HFF-Myc (cell line): ENCODE measurements at places on chromosomes 13 and 19.
A peak's percentile ranks its signal among the peaks of the same experiment; 100 is the strongest.

- no peak for DNase-seq
Measured at GRCh38 chr19:44942067-44942571, at the start of gene APOC4. Gene APOC4 (plus strand): TSS chr19:44942237. CDS start chr19:44942278, 41 bp downstream.

DNA sequence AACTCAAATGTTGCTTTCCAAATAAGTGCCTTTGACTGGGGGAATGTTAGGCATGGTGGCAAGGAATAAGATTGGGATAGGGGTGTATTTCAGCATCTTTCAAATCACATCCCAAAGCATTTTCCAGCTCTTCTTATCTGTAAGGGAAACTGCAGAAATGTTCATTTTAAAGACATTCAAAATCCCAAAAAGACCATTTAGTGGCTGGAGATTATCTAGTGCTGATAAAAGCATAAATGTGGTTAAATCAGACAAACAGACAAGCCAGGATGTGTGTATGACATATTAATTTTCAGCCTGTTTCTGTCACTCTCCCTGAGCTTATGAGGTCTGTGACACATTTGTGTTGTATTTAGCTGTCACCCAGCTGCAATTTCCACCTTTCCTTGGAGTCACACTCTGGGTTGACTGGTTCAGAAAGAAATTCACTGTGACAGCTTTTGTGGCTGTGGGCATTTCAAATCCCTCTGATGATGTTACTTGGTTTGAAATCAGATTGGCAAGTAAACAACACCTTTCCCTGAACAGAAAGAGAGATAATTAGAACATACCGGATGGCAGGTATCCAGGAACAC is 69.7 kb upstream of the SIAH3 start:
- DNase-seq = no peak

DNA sequence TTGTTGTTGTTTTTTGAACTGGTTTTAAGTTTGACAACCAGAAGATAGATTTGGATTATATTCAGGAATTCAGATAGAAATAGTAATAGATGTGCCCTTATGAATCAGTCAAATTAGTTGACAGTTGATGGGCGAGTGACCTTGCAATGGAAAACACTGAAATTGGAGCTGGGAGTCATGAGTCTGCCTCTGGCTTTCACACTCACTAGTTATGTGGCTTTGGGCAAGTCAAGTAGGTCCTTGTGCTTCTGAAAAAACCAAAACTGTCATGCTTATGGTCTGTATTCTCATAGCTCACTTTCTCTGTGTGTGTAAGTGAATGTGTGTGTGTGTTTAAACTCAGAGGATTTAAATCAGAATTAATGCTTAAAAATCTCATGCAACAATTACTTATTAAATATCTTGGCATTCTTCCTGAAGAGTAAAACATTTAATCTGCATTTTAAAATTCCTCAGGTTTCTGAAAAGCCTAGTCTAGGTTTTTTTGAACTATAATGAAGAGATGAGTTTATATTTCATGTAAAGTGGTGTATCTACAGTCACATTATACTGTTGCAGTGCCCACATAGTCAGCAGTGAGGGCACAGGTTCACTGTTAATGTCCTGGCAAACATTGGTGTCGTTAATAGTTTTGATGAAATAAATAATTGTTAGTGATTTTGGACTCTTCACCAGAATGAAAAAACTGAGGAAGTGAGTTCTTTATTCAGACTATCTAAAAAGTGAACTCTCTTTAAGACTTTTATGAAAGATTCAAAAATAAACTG is 32.5 kb downstream of the UCHL3 start:
- DNase-seq = no peak

GRCh38 chr13:49584771-49585182 is 581 bp downstream of the RCBTB1 start:
- DNase-seq = no peak

- DNase-seq = no peak
Measured at GRCh38 chr19:15196360-15197005, 4.3 kb downstream of the NOTCH3 start.

DNA sequence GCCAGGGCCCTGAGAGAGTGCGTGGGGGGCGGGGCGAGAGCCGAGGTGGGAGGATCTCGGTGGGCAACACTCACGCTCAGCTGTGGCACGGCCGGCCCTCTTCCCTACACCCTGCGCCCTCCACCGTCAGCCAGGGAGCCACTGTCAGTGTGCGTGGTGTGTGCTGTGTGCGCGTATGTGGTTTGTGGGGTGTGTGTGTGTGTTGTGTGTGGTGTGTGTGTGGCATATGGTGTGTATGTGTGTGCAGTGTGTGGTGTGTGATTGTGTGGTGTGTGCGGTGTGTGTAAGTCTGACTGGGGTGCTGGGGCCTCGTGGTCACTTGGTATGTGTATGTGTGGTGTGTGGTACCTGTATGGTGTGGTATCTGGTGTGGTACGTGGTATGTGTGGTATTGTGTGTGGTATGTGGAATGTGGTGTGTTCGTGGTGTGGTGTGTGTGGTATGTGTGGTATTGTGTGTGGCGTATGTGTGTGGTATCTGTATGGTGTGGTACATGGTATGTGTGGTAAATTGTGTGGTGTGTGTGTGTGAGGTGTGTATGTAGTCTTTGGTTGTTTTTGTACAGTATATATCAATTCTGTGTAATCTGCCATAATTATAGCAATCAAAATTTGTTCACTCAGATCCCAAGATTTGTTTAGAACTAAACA is 5.1 kb downstream of the GRK1 start:
- DNase-seq = no peak

- DNase-seq = peak; percentile 16
Measured at GRCh38 chr19:41064974-41065569, 23.2 kb upstream of the CYP2A13 start.

- no peak for DNase-seq
Measured at GRCh38 chr19:695352-695949, at the start of gene PRSS57. Gene PRSS57 (minus strand): TSS chr19:695452. CDS start chr19:695430, 22 bp downstream.

GRCh38 chr13:21034603-21035191 is 26.7 kb downstream of the LATS2 start:
- DNase-seq = no peak

GRCh38 chr19:38079926-38080380 is 144.1 kb downstream of the DPF1 start:
- peak; percentile 76 for DNase-seq

GRCh38 chr19:53847555-53847954 is 20.1 kb upstream of the MYADM start:
- no peak for DNase-seq

GRCh38 chr19:4206818-4207484 is 22.4 kb upstream of the EBI3 start:
- DNase-seq = no peak

- DNase-seq = peak; percentile 76
Measured at GRCh38 chr19:52269338-52270261, at the start of gene ZNF766. Gene ZNF766 (plus strand): TSS chr19:52269587. CDS start chr19:52269614, 27 bp downstream.

DNA sequence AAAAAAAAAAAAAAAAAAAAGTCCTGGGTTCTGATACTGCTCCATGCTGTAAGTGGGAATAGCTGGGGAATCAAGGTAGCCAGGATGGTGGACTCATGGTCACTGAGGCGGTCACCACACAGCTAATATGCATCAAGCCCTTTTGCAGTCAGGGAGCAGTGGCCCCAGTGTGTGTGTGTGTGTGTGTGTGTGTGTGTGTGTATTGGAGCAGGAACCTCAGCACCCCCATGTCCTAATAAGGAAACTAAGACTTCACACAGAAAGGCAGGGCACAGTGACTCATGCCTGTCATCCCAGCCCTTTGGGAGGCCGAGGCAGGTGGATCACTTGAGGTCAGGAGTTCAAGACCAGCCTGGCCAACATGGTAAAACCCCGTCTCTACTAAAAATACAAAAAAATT is 12.0 kb downstream of the B3GNT3 start:
- DNase-seq = no peak

DNA sequence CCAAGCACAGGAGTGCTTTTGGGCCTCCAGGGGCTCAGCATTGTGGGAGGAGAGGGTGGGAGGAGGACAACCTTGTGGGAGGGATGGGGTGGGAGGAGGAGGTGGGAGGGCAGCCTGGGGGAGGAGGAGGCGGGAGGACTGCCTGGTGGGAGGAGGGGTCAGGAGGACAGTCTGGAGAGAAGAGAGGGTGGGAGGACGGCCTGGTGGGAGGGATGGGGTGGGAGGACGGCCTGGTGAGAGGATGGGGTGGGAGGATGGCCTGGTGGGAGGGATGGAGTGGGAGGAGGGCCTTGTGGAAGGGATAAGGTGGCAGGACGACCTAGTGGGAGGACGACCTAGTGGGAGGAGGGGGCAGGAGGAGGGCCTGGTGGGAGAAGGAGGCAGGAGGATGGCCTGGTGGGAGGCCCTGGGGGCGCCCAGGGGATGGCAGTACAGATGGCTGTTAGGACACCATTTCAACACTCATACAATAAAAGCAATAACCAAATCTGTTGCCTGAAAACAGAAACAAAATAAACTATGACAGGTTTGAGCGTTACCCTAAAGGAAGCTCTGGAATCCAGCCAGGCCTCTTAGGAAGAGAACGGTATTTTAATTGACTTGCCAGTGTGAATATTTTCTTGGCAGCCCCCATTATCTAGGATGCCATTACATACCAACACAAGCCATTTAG is 63.7 kb downstream of the CRYL1 start:
- no peak for DNase-seq

- DNase-seq = peak; percentile 65
Measured at GRCh38 chr13:50801087-50801931, 42.2 kb downstream of the DLEU7 start.

- DNase-seq = peak; percentile 51
Measured at GRCh38 chr19:31232180-31232579, 117.1 kb downstream of the TSHZ3 start.

GRCh38 chr13:104461049-104461448 is 1394.8 kb upstream of the SLC10A2 start:
- DNase-seq = no peak

DNA sequence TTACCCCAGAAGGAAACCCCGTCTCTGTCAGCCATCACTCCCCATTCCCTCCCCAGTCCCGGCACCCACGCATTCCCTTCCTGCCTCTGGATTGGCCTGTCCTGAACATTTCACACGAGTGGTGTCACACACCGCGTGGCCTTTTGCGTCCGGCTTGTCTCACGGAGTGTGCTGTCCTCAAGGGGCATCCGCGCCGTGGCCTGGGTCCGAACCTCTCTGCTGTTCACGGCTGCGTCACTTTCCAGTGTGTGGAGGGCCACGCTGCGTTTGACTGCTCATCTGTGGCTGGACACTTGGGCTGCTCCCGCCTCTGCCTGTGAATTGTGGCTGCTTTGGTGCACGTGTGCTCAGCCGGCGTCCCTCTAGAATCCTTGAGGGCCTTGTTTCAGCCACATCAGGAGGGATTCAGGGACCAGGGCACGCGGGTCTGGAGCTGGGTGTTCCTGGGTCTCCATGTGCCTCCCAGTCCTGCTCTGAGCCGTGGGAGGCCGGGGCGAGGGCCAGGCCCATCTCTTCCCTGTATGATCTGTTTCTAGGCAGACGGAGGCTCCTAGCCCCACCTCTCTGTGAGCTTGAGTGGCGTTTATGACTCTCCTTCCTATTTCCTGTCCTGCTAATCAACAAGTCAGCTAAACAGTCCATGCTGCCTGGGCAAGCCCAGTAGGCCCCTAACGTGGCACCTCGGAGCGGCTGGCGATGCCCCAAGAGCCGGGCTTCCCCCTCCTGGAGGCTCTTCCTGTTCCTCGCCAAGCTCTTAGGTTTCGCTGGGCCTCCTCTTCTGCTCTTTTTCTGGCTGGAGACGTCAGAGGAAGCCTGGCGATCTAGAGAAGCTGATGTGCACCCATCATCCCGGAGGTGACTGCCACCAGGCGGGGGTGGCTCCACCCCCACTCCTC is 8.1 kb downstream of the STK11 start:
- peak; percentile 79 for DNase-seq

GRCh38 chr19:41708481-41708880 is at the start of gene CEACAM5:
Gene CEACAM5 (plus strand): TSS chr19:41708626. CDS start chr19:41708732, 106 bp downstream.
- no peak for DNase-seq

DNA sequence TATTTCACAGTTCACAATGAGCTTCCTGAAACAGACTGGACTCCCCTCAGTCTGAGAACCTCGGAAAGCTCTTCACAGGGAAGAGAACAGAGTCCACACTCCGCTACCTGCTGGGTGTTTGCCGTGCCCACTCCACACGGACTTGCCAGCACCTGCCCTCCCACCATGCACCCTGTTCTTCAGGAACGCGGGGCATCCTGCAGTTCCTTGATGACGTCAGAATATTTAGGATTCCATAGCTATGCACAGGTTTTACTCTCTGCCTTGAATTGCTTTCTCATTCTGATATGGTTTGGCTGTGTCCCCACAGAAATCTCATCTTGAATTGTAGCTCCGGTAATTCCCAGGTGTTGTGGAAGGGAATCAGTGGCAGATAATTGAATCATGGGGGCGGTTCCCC is 74.4 kb upstream of the FARP1 start:
- no peak for DNase-seq

DNA sequence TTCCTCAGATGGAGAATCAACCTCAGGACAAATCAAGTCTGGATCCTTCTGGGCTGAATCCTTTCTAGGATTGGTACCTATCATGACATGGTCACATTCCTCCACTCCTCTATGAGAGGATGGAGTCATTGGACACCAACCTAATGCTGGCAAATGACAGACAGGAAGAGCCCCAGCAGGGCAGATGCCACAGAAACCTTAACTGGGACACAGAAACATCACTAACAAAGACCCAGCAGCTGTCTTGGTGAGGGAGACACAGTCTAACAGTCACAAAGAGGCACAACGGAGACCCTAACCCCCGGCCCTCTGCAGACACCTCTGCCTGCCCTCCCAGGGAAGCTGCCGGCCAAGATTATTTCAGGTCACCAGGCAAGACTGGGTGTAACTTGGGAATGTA is 2.1 kb downstream of the ANKRD27 start:
- no peak for DNase-seq

- DNase-seq = no peak
Measured at GRCh38 chr19:44755219-44755618, 6.7 kb downstream of the BCL3 start.

- no peak for DNase-seq
Measured at GRCh38 chr19:48989701-48990291, 3.3 kb downstream of the GYS1 start.

DNA sequence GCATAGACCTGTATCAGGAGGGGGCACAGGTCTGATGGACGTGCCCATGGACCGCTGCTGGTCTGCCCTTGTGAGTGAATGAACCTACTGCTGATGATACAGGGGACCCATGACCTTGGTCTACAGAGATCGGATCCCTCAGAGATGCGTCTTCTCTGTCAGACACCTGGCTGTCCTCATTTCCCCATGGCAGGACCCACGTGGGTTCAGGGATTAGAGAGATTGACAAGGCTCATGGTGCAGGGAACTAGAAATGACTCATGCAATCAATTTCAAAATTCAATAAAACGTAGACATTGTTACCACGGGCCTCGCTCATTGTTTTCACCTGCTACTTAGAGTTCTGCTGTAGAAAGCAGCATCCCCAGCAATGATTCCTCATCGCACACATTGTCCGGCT is 962 bp upstream of the TPRX1 start:
- no peak for DNase-seq
